ENCODE measurements at places on chromosomes 4 and X.

DNA sequence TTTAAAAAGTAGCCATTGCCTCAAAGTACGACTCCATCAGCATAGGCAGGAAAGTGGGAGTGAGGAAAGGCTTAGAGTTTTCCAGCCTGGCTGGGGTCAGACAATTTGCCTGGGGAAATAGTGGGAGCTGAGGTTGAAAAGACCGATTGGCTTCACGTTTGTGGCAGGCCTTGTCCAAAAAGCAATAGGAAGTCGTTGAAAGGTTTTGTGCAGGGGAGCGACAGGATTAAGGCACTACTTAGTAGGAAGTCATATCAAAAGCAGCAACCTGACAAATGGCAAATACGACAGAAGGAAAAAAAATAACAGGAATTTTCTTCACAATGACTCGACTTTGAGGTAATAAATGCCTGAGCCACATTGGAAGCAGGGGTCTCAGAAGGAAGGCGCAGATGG lies 691 bp upstream of the EREG start:
- no peak for DNase-seq

GRCh38 chrX:106437407-106437806 lies 174.4 kb upstream of the RADX start:
- no peak for DNase-seq

DNA sequence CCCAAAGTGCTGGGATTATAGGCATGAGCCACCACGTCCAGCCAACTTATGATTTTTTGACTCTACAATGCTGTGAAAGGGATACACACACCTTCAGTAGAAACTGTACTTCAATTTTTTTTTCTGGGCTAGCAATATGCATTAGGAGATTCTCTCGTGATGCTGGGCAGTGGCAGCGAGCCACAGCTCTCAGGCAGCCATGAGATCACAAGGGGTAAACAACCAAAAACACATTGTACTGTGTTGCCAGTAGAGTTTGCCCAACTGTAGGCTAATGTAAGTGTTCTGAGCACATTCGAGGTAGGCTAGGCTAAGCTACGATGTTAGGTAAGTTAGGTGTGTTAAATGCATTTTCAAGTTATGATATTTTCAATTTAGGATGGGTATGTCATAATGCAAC lies 25.7 kb downstream of the RAB33A start:
- DNase-seq: no peak

GRCh38 chr4:118287711-118288451 lies 64.9 kb downstream of the PRSS12 start:
- DNase-seq: no peak

- no peak for DNase-seq
Measured at GRCh38 chrX:106726485-106727437, at the start of gene RNF128. TSS of gene RNF128 (plus strand) at chrX:106726701. CDS start at chrX:106726914, 213 bp downstream.

GRCh38 chrX:11888421-11888820 lies 130.4 kb downstream of the MSL3 start:
- no peak for DNase-seq

- DNase-seq: peak; percentile 15
Measured at GRCh38 chr4:74543231-74543781, 98.4 kb downstream of the AREG start.

GRCh38 chr4:28351826-28352225 lies 1491.2 kb downstream of the STIM2 start:
- DNase-seq: no peak

GRCh38 chrX:134688839-134689238 lies 30.6 kb upstream of the PLAC1 start:
- no peak for DNase-seq

GRCh38 chrX:155997436-155997835 lies at the start of gene IL9R:
TSS of gene IL9R (plus strand) at chrX:155997696. CDS start at chrX:155997760, 64 bp downstream.
- DNase-seq: no peak

DNA sequence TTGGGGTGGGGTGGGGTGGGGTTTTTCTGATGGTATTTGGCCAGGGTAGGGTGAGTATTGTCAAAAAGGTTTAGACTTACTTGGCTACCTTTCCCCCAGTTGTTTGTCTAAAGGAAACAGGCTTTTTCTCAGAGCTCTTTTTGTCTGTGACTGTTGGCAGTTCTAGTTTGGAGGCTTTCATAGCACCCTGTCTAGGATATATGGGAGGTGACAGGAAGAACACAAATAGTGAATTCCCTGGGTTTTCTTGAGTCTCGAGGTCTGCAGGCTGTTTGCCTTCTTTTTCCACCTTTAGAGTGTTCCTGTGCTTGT lies 13.5 kb downstream of the RPS6KA3 start:
- DNase-seq: no peak

GRCh38 chr4:157984285-157984911 lies 188.4 kb downstream of the GASK1B start:
- no peak for DNase-seq

- no peak for DNase-seq
Measured at GRCh38 chrX:115696939-115697338, 136.0 kb downstream of the PLS3 start.

- no peak for DNase-seq
Measured at GRCh38 chrX:137547291-137547690, 18.6 kb upstream of the ZIC3 start.

DNA sequence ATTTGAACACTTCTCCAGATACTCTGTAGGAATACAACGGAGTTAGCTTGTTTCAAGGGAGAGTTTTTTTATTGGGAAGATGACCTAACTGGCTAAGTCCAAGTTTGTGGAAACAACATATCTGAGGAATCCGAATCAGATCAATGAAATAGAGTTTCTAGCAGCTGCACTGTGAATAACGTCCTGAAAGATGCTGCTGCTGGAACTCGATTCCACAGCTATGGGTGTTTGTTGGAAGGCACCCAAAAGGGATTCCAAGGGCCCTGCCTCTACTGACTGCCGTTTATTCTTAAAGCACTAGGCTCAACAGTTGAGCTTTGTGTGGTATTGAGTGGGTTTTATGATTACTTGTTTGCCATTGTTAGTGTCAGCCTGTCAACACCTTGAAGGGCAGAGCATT lies 6.6 kb upstream of the GBA3 start:
- no peak for DNase-seq

DNA sequence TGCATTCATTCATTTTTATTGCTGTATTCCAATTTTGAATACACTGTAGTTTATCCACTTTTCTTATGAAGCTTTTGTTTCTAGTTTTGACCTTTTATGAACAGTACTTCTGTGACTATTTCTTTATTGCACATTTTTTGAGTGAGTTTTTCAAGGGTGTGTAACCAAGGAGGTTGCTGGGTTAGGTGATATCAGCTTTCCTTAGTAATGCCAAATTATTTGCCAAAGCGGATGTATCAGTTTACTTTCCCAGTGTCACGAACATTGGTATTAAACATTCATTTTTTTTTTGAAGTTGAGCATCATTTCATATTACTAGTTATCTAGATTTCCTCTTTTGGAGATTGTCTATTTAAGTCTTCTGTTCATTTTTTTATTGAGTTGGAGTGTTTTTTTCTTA lies 32.9 kb downstream of the STIM2 start:
- no peak for DNase-seq

DNA sequence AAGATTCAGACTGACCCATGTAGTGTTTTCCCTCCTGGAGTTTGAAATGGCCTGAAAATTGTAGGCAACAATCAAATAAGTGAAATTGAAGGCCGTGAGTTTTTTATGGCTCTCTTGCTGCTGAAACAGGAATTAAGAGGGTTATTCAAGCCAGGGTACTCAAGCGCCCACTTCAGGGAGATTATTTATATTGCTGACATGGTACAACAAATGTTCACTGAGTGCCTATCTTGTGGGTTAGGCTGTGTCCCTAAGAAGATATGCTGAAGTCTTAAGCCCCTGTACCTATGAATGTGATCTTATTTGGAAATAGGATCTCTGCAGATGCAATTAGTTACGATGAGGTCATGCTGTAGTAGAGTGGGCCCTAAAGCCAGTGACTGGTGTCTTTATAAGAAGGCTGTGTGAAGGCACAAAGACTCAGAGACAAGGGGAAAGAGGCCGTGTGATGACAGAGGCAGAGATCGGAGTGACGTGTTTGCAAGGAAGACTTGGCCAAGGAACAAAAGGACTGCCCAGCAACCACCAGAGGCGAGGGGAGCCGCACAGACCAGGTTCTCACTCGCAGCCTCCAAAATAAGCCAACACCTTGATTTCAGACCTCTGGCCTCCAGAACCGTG lies 72.9 kb downstream of the MED28 start:
- no peak for DNase-seq

DNA sequence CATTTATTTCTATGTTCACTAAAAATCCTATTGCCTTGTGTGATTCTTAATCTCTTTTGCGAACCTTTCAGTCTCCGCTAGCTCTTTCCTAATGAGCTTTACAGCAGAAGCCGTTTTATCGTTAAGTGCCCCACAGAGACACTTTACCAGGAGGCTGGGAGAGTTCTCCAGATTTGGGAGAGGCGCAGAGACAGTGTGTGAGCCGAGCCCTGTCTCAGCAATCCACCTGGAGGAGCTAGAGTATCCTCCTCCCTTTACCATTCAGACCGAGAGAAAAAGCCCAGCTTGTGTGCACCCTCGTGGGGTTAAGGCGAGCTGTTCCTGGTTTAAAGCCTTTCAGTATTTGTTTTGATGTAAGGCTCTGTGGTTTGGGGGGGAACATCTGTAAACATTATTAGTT lies 54.9 kb upstream of the MTM1 start:
- DNase-seq: no peak

DNA sequence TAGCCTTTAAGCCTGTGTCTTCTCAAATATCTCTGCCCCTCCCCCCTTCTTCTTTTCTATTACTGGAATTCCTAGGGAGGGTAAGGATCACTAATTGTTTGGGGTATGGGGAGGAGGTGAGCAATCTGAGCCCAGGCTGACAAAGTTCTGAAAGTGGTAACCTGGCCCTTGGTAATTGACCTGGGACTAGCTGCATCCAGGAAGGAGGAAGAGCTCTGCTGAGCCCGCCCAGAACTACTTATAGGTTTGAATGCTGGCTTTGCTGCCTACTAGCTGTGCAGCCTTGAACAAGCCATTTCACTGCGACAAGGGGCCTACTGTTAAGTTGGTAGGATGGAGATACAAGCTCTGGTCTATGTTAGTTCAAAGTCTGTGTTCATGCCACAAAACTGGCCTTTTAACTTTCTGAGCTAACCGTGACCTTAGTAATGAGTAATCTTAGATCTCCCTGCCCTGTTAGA lies 37.8 kb downstream of the DGKK start:
- DNase-seq: no peak

- no peak for DNase-seq
Measured at GRCh38 chr4:104719539-104720230, 225.0 kb upstream of the CXXC4 start.

GRCh38 chrX:124820738-124821137 lies 474.4 kb downstream of the SH2D1A start:
- DNase-seq: no peak

DNA sequence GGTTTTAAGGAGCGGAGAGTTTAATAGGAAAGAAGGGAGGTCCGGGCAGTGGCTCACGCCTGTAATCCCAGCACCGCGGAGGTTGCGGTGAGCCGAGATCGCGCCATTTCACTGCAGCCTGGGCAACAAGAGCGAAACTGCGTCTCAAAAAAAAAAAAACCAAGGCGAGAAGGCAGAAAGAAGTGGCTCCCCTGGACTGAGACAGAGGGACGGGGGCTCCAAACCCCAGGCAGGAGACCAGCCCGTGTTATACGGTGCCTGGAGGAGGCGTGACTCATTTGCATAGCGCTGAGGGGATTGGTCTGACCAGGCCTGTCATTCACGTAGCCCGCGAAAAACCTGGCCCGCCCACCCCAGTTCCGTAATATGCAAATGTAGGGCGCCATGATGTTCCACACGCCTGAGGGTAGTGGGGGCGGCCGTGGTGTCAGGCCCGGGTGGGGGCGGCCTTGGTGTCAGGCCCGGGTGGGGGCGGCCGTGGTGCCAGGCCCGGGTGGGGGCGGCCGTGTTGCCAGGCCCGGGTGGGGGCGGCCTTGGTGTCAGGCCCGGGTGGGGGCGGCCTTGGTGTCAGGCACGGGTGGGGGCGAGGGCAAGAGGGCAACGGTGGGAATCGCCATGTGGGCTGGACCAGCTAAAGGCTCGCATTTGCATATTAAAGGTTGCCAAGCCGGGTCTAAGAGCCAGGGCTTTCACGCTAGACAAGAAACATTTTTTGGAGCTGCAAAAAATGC lies 2.1 kb downstream of the PLCXD1 start:
- DNase-seq: peak; percentile 82

DNA sequence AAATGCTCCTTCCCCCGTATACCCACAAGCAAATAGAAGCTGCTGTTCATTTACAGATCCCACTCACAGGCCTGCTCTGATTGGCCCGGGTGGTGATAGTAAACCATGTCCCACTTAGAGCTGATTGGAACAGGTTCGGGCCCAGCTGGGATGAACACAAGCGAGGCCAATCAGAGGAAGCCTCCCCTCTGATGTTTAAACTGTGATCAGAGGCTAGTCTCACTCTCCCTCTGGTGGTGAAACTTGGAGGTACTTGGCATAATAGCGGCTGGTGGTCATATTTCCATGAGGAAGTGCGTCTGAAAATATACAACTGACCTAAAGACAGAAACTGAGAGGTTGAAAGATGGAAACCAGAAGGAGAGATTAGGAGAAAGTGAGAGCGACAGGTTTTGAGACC lies 51.5 kb upstream of the TRPC3 start:
- DNase-seq: peak; percentile 61

- no peak for DNase-seq
Measured at GRCh38 chr4:12651876-12652275, 832.3 kb downstream of the RAB28 start.

GRCh38 chrX:40806513-40807220 lies 71.3 kb upstream of the MED14 start:
- DNase-seq: no peak

- DNase-seq: no peak
Measured at GRCh38 chr4:164508097-164508496, 245.8 kb upstream of the SMIM31 start.

GRCh38 chr4:140774956-140775355 lies 18.8 kb upstream of the TBC1D9 start:
- no peak for DNase-seq

DNA sequence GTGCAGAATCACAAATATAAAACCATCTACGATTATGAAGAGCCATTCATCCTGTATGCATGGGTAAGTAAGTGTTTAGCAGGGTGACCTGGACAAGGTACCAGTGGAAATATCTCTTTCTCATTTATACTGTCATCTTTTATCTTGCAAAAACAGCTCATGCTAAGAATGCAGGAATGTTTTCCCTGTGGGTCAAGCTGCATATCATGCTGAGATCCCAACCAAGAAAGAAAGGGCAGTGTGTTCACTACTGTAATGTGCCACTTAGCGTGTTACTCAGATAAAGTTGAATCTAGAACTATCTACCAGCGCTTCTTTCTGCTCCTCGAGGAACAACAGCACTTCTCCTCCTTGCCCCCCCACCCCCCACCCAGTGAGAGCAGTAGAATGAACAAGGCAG lies 212.7 kb upstream of the TBL1X start:
- DNase-seq: no peak

- DNase-seq: peak; percentile 5
Measured at GRCh38 chr4:138938366-138938690, 77.3 kb upstream of the NOCT start.

DNA sequence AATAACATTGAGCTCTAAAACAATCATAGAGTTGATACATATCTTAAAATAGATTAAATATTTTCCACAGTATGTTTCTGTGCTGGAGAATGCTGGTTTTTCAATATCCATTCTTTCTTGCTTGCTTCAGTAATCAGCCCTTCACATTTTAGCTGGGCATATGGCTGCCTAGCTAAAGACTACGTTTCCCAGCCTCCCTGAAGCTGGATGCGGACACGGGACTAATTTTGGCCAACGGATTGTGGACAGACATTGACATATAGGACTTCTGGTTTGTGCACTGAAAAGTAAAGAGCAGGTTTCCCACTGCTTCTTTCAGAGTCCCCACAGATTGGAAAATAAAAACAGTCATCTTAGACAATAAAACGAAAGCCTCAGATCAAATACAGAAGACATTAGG lies 97.3 kb downstream of the COL25A1 start:
- DNase-seq: no peak

Data from memory B cell (primary cell).